ENCODE measurements at places on chromosomes 6 and 20. TPM values are rescaled to one million over a fixed set of nuclear protein-coding genes. Genes with fewer than 3 reads are reported as not detected.

HS3ST5 gene
- total RNA-seq: not detected

POLH gene
- total RNA-seq: 52.5 TPM

SLC35D3 gene
- not detected for total RNA-seq

- no peak for DNase-seq
These were observed 182.4 kb upstream of the QKI start for GRCh38 chr6:163232015-163232523.

DNA sequence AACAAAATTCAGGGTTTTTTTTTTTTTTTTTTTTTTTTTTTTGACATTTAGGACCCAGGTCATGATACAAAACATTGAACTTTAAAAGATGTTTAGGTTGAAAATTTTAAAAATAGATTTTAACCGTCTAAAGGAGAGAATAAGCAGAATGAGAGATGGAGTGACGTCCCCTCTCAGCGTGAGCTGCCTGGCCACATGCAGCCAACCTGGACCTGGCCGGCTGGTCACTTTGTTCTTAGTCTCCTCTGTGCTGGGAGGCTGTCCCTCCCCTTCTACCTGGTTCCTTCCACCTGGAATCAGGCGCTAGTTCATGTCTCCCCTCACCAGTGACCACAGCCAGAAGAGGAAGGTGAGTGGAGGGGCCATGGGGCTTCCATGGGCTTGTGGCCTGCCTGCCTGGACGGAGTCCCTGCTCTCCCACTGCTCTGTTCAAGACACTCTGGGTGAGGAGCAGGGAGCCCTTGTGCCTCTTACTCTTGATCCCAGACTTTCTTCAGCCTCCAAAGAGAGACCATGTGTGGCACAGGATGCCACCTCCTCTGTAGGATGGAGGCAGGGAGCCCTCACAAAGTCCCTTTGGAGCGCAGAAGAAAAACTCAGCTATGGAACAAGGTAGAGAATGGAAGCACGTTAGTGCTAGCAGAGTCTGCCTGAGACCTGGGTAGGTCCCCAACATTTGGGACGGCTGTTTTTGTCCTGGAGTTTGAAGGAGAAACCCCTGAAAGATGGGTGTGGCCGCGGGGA is 31.7 kb downstream of the IRF4 start:
- no peak for DNase-seq
